Mesenchymal stem cell (in vitro differentiated cells and primary cell): ENCODE measurements at places on chromosomes 12 and 14.

DNA sequence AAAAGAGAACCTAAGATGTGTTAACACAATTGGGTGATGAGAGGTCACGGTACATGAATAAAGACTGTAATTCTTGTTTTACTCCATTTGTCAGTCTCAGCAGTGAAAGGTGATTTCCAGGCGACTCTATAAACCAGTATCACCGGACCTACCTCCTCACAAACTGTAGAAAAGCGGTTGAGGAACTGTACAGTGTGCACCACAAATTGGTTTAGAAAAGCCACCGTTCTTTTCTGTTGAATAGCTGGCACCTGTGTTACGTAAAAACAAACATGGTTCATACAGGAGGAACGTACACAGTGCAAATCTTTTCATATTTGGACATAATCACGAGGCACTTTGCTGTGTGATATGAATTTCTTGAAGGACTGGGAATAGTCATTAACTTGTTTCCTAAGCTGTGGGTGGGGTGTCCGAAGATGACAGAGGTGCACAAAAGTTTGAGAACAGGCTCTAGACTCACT is 663 bp downstream of the WASHC3 start:
- peak; percentile 23 for DNase-seq

- DNase-seq: no peak
These were observed 37.0 kb downstream of the CCDC91 start for GRCh38 chr12:28227251-28227650.

DNA sequence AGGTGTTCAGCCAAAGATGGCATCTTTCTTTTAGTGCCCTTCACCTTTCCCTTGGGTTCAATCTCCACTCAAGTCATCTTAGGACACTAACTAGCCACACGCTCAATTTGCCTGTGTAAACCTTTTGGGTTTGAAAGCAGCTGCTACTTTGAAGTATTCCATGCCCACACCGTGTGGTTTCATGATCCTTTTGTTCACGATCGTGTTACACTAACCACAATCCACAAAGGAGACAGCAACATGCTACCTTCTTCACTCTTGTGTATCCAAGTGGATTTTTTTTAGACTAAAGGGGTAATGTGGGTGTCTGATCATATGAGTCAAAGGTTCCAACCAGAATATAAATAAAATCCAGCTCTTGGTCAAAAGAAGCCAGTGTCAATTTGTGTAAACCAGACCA is 122.7 kb upstream of the FAR2 start:
- no peak for DNase-seq

- no peak for DNase-seq
These were observed 165.7 kb upstream of the STXBP6 start for GRCh38 chr14:25215607-25216006.

DNA sequence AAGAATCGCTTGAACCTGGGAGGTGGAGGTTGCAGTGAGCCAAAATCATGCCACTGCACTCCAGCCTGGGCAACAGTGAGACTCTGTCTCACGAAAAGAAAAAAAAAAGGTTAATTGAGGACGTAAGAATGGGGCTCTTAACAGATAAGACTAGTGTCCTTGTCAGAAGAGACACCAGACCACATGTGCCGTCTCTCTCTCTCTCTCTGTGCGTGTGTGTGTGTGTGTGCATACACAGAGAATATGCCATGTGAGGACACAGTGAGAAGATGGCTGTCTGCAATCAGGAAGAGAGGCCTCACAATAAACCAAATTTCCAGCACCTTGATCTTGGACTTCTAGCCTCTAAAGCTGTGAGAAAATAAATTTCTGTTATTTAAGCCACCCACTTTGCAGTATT is 11.7 kb upstream of the ERC1 start:
- DNase-seq: no peak

- peak; percentile 98 for DNase-seq
These were observed 2.3 kb downstream of the GSG1 start for GRCh38 chr12:13100882-13101769.

GRCh38 chr14:105228562-105228961 is 19.8 kb upstream of the BTBD6 start:
- no peak for DNase-seq

- DNase-seq: no peak
These were observed 422.3 kb downstream of the FUT8 start for GRCh38 chr14:65834812-65835211.

GRCh38 chr12:26878661-26879119 is 45.7 kb upstream of the ITPR2 start:
- no peak for DNase-seq

DNA sequence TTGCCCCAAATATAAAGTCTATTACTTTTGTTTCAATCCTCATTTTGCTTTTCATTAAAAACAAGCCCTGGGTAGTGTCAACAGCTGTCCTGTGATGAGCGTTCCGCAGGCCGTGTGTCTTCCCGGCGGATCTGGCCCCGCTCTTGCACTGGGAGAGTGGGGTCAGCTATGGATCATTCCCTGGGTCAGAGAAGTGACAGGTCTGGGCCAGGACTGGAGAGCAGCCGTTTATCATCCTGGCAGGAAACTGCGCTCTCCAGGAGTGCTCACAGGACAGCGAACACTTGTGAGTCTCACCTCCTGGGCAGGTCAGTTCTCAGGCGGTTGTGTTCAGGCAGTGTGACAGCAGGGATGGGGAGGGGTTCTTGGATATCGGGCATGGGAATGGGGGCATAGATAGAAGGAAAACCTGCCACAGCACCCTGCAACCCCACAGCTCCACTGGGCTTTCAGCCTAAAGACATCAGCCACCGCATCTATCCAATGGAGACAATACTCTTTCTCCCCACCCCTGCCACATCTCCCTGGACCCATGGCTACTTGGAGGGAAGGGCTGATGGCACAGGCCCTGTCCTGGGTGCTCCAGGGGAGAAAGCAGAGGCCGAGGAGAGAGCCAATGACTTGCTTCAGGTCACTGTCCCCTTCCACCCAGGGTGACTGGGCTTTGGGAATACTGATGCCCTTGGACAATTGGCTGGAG is 47.8 kb upstream of the CHGA start:
- no peak for DNase-seq

GRCh38 chr12:57604992-57605810 is 577 bp downstream of the DTX3 start:
- DNase-seq: no peak

DNA sequence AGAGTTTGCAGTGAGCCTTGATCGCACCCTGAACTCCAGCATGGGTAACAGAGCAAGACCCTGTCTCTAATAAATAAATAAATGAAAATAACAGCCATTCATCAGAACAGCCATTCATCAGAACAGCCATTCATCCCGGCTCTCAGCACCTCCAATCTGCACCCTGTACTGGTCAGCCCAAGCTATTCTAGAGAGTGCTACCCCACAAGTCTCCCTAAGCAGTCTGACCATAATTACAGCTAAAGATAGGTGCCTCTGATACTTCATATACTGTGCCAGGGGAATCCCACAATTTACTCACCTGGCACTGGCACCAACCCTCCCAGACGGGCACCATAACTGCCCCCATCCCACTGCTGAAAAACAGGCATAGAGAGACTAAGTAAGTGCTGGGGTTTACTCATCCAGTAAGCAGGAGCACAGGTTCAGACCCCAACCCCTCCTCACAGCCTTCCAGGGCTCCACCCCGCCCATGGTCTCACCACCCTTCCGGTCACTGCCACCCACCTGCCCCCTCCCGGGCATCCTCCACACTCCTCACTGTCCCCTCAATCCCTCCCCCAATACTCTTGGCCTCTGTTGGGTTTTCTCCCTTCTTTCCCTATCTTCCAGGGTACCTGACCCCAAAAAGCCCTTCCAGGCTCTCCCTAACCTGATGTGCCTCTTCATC is 15.2 kb upstream of the EIF5 start:
- DNase-seq: no peak

DNA sequence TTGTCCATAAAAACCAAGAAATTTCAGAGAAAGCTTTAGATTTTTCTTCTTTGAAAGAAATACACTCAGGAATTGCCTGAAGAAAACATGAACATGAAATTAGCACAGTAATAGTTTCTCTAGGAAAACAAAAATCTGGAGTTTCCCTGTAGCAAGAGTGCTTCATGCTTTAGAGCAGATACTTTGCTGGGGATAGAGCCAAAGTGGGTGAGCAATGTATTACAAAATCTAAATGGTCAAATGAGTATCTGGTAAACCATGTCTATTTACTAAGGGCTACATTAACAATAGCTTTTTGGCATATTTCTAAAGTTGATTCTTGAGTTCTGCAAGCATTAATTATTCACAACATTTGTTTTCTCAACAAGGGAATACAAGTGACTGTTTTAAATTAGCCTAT is 26.2 kb downstream of the AVPR1A start:
- no peak for DNase-seq

GRCh38 chr12:101713059-101713682 is 15.7 kb downstream of the CHPT1 start:
- DNase-seq: peak; percentile 61
